ENCODE measurements at places on chromosomes 13 and 19. TPM values are rescaled to one million over a fixed set of nuclear protein-coding genes. Genes with fewer than 3 reads are reported as not detected.

The ZFR2 gene
- polyA plus RNA-seq = 2.8 TPM

The PLD3 gene
- polyA plus RNA-seq = 22.3 TPM

The HSH2D gene
- polyA plus RNA-seq = not detected

The GNG7 gene
- 6.7 TPM for polyA plus RNA-seq

The HAUS5 gene
- polyA plus RNA-seq = 0.60 TPM

The MED16 gene
- 3.6 TPM for polyA plus RNA-seq

The HNRNPL gene
- polyA plus RNA-seq = 68.7 TPM

All from Purkinje cell (primary cell).